H9 (cell line): ENCODE measurements at places on chromosomes 2 and 18.

DNA sequence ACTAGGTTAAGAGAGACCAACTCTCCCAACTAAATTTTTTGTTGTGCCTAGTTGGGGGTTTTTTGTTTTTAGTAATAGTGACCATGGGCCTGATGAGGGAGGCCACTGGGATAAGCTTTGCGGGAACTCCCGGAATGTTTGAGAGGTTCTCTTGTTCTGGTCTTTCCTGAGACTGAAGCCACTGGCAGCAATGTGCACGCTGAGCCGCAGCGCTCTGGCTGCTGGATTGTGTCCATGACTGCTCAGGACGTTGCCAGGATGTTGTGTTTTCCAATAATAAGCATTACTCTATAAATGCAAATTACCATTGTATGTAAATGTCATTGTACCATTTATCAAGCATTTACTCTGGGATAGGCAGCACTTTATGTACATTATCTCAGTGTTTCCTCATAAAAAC, 126.1 kb downstream of the GALNT1 start:
- no peak overlapping the region for H3K4me3 ChIP-seq
- H3K4me1 ChIP-seq = no peaks in the 10 kb centered on the region
- no peak overlapping the region for H3K27ac ChIP-seq
- no peak for DNase-seq

- no peak for DNase-seq
- no peak overlapping the region for H3K27ac ChIP-seq
- no peaks in the 10 kb centered on the region for H3K4me1 ChIP-seq
- H3K4me3 ChIP-seq = no peak overlapping the region
- no peaks in the 10 kb centered on the region for H3K27me3 ChIP-seq
These were observed 78.1 kb downstream of the CIB4 start for GRCh38 chr2:26562811-26563645.

- no peaks in the 10 kb centered on the region for H3K36me3 ChIP-seq
- H3K4me1 ChIP-seq = no peaks in the 10 kb centered on the region; the same call in 1 of the 2 replicates
- H3K4me3 ChIP-seq = no peak overlapping the region
- no peak for DNase-seq
- no peaks in the 10 kb centered on the region for H3K27me3 ChIP-seq
These were observed 45.0 kb upstream of the DARS1 start for GRCh38 chr2:136030406-136030805.

- DNase-seq = no peak
- H3K36me3 ChIP-seq = no peaks in the 10 kb centered on the region; the same call in 2 of the 3 replicates
- H3K27ac ChIP-seq = no peak overlapping the region
These were observed 134.8 kb upstream of the HDAC4 start for GRCh38 chr2:239535413-239536144.

GRCh38 chr18:49279041-49279440, 181.4 kb downstream of the DYM start:
- H3K27me3 ChIP-seq = no peaks in the 10 kb centered on the region
- no peak overlapping the region for H3K27ac ChIP-seq
- H3K4me3 ChIP-seq = no peak overlapping the region

- H3K27ac ChIP-seq = no peak overlapping the region
- DNase-seq = no peak
- H3K27me3 ChIP-seq = peaks cover 6% of the 10 kb centered on the region; the same call in 1 of the 2 replicates
- no peaks in the 10 kb centered on the region for H3K36me3 ChIP-seq
- peak overlapping the region; percentile 67 for H3K4me3 ChIP-seq
- no peaks in the 10 kb centered on the region for H3K4me1 ChIP-seq
These were observed 681 bp downstream of the ACADL start for GRCh38 chr2:210224591-210224940.

DNA sequence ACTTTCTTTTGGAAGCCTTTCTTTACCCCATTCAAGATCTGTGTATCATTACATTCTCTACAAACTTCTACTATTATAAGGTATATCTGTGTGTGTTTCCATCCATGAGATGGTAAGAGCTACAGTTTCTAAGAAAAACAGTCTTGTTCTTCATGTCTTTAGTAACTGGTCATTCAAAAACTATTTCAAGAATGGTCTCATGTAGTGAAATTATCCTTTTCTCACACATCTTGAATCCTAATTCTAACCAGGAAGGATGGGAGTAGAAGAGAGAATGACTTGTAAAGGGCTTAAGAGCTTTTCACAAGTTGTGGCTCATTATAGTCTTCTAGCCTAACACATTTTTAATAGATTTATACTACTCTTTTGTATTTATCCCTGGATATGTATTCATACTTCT, 47.3 kb downstream of the ROCK1 start:
- no peak overlapping the region for H3K4me3 ChIP-seq
- H3K4me1 ChIP-seq = no peaks in the 10 kb centered on the region
- H3K27ac ChIP-seq = no peak overlapping the region
- H3K36me3 ChIP-seq = no peaks in the 10 kb centered on the region; the same call in 1 of the 2 replicates
